Femur (tissue), 1 donor: ENCODE measurements at places on chromosomes 7 and 10.

- DNase-seq: no peak
These were observed 28.4 kb upstream of the PDLIM1 start for GRCh38 chr10:95319239-95319638.

DNA sequence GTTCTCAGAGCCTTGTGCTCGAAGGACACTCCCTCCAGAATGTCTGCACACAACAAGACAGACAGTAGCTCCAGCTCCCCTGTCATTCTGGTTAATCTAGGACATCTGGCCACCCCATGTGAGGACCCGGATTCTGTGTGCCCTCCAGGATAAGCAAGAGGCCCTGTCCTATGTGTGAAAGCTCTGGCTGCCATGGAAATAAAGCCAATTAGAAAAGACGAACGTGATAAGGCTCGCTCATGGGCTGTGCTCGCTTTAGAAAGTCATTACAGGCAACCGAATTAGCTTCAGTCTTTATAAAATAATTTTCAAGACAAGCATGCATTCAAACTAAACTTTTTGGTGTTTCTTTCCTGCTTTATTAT lies 263.4 kb downstream of the INHBA start:
- no peak for DNase-seq

GRCh38 chr10:97888641-97889262 lies 39.1 kb downstream of the GOLGA7B start:
- DNase-seq: no peak

DNA sequence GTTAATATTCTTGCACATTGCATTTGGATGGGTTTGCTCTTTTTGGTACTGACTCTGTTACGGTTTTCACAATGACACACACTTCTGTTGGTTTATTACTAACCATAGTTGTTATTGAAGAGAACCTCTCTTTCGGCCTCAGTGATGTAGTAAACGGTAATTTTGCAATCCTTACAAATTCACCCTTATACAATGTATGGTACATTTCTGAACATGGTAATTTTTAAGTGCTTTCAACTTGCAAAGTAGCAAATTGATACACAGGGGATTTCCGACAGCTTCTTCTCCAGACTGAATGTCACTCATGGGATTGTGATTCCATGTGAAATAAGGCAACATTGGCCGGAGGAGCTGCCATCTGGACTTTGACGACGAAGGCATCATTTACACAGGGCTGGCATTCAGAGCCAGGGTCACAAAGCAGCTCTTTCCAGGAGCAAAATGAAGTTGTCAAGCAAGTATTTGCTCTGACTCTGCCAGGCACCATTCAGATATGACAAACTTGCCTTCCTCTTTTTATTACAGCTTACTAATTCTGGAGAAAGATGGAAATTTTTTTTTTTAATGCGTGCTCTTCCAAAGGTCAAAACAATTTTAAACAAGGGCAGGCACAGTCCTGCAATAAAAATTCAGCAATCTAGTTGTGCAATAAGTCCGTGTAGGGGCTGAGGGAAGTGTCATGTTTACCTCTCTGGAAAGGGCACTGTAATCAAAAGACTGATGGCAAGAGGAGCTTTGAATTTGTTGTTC lies 711.5 kb upstream of the C7orf33 start:
- DNase-seq: no peak

DNA sequence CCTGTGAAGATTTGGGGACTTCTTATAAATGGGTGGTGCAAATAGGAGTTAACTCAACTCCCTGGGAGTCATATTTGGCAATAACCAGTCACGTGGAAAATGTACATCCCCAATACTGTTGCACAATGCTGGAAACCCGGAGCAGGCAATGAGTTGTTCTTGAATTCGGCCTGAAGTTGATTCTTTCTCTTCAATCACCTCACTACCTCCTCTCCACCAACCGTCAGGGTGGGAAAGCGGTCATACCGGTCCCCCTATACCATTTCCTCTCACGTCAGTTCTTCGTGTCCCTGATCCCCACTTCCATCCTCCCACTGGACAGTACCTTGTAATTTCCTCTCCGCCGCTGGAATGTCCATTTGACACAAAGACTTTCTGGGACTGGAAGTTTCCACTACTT lies 2.8 kb downstream of the GIMAP5 start:
- DNase-seq: no peak

GRCh38 chr10:15856328-15857015 lies 3.8 kb downstream of the MINDY3 start:
- no peak for DNase-seq

DNA sequence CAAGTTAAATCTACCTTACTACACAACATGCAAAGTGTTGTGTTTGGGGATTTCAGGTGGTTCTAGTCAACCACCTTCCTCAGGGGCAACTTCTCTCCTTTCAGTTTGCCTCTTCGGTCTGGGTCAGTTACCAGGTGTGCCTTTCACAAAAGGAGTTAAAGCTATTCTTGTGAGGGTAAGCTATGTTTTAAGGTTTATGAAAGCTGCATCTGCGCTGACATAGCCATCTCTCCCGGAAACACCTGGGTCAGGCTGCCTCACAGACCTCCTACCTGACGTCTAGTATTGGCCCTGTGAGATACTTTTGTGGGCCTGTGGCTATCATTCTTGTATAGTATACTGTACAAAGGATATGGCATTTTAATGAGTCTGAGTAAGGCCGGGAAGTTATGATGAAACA lies 67.7 kb upstream of the ITGA8 start:
- no peak for DNase-seq

GRCh38 chr10:69716711-69717560 lies 84.8 kb upstream of the COL13A1 start:
- DNase-seq: no peak

- DNase-seq: peak; percentile 33
These were observed 1.2 kb upstream of the SDHAF3 start for GRCh38 chr7:97116308-97116707.

- no peak for DNase-seq
These were observed 67.3 kb downstream of the INSYN2A start for GRCh38 chr10:127129104-127129503.

DNA sequence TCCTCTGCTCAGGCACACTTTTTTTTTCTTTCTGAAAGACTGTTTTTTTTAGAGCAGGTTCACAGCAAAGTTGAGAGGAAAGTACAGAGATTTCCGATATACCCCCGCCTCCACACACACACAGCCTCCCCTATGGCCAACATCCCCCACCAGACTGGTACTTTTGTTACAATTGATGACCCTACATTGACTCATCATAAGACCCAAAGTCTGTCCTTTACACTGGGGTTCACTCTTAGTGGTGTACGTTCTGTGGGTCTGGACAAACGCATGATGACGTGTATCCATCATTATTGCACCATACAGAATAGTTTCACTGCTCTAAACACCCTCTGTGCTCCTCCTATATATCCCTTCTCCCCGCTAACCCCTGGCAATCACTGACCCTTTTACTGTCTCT lies 107.7 kb downstream of the RBM20 start:
- DNase-seq: no peak

DNA sequence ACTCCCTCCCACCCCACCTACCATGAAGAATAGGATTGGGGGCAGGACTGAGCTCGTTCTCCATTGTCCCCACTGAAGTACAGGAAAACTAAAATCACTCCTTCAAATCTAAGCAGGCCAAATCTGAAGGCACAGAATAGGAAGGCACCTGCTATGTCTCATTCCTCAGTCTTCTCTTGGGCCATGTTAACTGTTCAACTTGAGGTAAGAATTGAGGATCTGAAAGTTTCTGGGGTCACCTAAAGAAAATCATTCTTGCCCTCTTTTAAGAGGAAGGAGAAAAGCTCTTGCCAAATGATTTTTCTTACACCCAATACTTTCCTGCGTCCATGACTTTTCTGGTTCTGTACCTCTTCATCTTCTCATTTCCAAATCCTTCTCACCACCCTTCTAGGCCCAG lies 4.9 kb downstream of the CPN1 start:
- DNase-seq: no peak

GRCh38 chr10:110401401-110402076 lies 96.2 kb upstream of the DUSP5 start:
- no peak for DNase-seq

GRCh38 chr10:77507291-77507880 lies 130.2 kb downstream of the KCNMA1 start:
- DNase-seq: no peak

GRCh38 chr10:15167411-15168290 lies 842 bp downstream of the NMT2 start:
- peak; percentile 73 for DNase-seq

DNA sequence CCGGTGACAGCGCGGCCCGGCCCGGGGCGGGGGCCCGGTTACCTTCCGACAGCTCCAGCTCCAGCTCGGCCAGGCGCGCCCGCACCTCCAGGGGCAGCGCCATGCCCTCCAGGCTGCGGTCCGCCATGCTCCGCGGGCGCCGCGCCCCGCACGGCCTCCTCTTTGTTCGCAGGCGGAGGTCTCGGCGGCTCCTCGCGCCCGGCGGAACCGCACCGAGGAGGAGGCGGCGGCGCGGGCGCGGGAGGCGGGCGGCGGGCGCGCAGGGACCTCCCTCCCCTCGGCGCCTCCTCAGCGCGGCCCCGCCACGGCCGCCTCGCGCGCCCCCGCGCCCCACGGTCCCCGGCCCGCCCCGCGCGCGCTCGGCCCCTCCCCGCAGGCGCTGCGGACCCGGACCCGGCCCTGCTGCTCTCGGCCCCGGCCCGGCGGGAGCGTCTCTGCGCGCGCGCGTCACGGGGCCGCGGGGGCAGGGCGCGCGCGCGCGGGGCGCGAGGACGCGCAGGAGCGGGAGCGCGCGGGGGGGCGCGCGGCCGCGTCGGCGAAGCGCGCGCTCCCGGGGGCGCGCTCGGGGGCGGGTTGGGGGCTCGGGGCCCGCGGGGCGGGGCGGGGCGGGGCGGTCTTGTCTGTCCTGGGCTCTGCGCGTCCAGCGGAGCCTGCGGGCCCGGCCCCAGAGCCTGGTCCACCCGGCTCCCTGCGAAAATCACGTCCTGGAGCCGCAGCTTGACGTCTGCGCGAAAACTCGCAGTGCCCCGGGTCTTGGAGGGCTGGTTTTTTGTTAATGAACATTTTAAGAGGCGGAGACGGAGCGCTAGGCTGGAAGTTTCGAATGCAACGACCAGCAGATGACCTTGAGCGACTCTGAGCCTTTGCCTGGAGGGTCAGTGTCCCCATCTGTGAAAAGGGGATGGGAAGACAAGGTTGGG lies at the start of gene DIP2C:
Gene DIP2C, minus strand, starts transcription at position 217 of the 920 bp plus-strand sequence. Its CDS starts 90 bp downstream, at position 127.
- peak; percentile 85 for DNase-seq

DNA sequence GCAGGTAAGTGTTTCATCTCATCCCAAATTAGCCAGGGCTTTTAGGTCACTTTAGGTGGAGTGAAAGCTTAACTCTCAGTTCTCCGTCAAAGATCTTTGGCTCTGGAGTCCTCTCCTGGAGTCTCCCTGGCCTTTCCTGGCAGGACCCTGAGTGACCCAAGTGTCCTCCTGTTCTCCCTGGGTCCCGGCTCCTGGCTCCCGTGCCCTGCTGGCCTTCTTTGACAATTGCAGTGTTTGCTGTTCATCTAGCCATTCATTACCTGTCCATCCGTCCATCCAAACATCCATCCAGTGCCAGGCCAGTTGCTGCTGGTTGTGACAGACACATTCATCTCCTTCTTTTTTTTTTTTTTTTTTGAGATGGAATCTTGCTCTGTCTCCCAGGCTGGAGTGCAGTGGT lies 6.2 kb upstream of the TPST1 start:
- no peak for DNase-seq

DNA sequence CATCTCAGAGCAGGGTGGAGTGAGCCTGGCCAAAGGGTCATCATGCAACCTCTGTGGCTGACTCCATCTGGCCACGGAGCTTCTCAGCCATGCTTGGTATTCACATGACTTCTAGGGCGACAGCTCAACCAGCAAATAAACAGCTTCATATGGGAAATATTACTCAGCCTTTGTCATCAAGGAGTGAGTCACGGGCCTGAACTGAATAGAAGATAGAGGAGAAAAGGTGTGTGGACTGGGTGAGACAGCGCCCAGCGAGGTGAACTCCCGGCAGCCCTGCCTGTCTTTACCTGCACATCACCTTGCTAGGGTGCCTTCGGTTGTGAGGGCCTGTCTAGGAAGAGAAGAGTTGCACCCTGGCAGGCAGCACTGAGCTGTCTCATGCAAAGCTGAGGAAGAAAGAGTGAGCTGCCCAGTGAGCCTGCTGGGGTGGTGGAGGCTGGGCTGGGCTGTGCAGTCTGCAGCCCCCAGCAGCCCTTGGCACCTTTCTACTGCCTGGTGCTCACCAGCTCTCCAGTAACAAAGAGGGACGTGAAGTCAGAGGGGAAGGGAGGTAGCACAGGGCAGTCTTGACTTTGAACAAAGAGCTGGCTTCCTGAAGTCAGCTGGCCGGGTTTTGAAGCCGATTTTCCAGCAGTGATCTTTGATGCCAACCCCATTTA lies 114.2 kb downstream of the EGFR start:
- no peak for DNase-seq

DNA sequence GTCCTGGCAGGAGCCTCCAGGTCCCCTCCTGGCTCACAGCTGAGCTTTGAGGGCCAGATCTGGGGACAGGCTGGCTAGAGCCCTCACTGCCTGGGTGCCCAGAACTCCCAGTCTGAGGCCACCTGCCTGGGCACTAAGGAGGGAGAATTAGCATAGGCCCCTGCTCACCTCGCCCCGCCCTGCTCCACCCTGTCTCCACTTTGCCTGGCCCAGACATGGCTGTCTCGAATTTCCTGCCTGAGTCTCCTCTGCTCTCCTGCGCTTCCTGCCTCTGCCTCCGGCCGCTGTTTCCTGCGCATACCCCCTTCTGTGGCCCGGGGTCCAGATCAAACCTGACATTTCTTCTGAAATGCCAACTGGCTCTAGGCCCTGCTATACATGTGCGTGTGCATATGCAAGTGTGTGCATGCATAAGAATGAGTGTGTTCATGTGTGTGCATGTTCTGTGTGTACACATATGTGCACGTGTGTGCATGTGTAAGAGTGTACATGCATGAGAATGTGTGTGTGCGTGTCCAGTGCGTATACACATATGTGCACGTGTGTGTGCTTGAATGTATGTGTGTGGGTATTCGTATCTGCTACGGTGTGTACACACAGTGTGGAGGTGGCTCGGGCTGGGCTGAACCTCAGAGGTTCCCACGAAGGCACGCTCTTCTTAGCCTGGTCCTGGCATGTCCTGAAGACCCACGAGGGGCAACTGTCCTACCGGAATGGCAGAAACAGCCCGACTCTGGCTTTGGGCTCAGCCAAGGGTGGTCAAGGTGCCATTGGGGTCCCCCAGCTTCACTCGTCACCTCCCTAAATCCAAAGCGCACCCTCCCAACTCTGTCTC lies 64.9 kb downstream of the MYL10 start:
- DNase-seq: no peak

DNA sequence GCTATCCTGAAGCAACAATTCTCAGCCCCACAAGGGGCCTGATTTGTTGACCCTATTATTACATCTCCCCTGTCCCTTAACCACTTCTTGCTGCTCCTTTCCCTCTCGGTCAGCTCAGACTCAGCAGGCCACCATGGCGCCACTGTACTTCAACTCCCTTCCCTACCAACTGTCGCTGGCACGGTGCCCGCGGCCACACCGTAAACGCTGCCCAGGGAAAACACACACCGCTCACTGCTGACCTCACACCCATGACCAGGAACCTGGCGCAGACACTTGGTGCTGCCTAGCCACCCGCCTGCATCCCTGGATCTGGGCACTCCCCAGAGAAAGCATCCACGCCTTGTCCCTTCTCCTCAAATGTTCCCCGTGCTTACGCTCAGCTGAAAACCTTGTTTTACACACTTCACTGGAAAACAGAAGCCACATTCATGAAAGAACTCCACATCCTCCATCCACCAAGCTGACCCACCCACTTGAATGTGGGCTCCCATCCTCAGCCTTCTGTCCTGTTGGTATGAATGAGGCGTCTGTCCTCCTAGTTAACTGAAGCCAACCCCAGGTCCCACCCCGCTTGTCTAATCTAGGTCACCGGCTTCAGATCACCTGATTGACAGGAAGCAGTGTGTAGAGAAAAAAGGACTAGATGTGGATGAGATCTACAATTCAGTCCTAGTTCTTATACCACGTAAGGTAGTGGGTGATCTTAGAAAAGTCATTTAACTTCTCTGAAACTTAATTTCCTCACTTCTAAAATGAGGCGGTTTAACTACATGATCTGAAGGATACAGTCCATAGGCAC lies 28.5 kb upstream of the CRYGN start:
- peak; percentile 63 for DNase-seq
